Smooth muscle cell of the umbilical artery (primary cell): ENCODE measurements at places on chromosomes 5 and 9. TPM values are rescaled to one million over a fixed set of nuclear protein-coding genes. Genes with fewer than 3 reads are reported as not detected.

ELOVL7 gene
- total RNA-seq: 0.09 TPM in 1 of 2 replicates, not detected in the other

ESM1 gene
- total RNA-seq: 6.5 and 106 TPM in 2 replicates

SPINK7 gene
- total RNA-seq: not detected in 2 replicates

ASS1 gene
- 111 and 265 TPM in 2 replicates for total RNA-seq

TMEM174 gene
- total RNA-seq: not detected in 2 replicates

SCGB3A2 gene
- not detected in 2 replicates for total RNA-seq

ZNF883 gene
- total RNA-seq: 1.2 and 3.2 TPM in 2 replicates

TRAF2 gene
- total RNA-seq: 5.6 and 16.0 TPM in 2 replicates

TRIM36 gene
- 1.4 and 1.5 TPM in 2 replicates for total RNA-seq

CATSPER3 gene
- not detected in 2 replicates for total RNA-seq

ACOT12 gene
- total RNA-seq: 0.23 TPM in 1 of 2 replicates, not detected in the other

GTF2H2 gene
- total RNA-seq: 22.0 and 35.7 TPM in 2 replicates

UGT3A2 gene
- not detected in 2 replicates for total RNA-seq

C5orf46 gene
- 16.0 and 16.8 TPM in 2 replicates for total RNA-seq

AHRR gene
- 4.6 and 10.7 TPM in 2 replicates for total RNA-seq

BAAT gene
- 0.23 TPM in 1 of 2 replicates, not detected in the other for total RNA-seq

OR13C2 gene
- total RNA-seq: not detected in 2 replicates

TRIM7 gene
- 0.30 and 0.69 TPM in 2 replicates for total RNA-seq
